ENCODE measurements at places on chromosomes 5 and 9.

DNA sequence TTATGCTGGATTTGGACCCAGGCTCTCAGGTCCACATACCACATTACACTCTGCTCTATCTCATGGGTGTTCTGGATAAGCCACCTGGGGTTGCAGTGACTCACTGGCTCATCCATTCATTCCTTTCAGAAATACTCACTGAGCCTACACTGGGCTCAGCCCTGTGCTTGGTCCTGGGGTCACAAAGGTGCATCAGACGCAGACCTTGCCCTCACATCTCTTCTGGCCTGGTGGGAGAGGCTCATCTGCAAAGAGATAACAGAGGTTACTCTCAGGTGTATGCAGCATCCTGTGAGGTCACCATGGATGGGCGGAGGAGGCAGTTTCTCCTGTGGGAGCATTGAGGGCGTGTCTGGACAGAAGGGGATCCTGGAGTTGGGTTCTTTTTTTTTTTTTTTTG, 12.1 kb downstream of the CDHR2 start:
- no peak for DNase-seq

DNA sequence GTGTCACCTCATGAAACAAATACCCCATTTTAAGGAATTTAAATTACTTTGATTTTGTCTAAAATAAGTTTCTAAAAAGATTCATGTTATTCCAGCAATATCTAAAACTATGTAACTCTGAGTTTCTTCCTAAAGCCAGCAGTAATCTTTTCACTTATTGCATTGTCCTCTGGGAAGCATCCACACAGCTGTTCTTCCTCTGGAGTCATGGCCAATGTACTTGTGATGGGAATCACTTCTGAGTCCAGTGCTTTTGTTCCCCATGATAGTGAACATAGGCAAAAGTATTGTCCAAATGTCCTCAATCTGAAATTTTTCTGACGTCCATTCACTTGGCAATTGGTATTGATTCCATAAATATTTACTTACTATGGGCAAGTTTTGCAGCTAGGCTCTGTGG, 125.0 kb downstream of the STARD4 start:
- DNase-seq: no peak

DNA sequence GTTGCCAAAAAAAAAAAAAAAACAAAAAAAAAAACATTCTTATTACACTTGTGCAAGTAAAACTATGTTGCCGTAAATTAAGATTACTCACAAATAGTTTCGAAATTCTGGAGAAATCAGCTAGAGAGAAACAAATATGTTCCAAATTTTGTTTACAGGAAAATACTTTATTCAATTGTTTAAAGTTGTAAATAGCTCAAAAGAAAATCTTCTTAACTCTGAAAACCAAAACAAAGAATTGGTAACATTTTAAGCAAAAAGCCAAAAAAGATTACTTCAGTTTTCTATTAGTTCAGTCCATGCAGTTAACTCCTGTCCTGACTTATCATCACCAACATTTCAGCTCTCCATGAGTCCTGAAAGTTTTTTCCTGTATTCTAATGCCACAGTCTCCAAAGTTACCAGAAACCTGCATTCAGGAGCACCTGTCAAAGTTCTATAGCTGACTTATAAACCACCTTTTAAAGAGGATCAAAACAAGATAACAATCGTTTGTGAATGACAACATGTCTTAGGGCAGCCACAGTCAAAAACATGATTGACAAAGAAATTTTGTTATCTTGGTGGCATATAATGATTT, 194.1 kb downstream of the RANBP17 start:
- DNase-seq: no peak

GRCh38 chr5:37849641-37850040, 9.8 kb upstream of the GDNF start:
- DNase-seq: no peak

- DNase-seq: no peak
Measured at GRCh38 chr5:10762776-10763500, 1.9 kb upstream of the DAP start.

GRCh38 chr5:76177978-76178377, 94.8 kb downstream of the SV2C start:
- no peak for DNase-seq

- peak; percentile 44 for DNase-seq
Measured at GRCh38 chr5:62779010-62779422, 200.4 kb downstream of the LRRC70 start.

DNA sequence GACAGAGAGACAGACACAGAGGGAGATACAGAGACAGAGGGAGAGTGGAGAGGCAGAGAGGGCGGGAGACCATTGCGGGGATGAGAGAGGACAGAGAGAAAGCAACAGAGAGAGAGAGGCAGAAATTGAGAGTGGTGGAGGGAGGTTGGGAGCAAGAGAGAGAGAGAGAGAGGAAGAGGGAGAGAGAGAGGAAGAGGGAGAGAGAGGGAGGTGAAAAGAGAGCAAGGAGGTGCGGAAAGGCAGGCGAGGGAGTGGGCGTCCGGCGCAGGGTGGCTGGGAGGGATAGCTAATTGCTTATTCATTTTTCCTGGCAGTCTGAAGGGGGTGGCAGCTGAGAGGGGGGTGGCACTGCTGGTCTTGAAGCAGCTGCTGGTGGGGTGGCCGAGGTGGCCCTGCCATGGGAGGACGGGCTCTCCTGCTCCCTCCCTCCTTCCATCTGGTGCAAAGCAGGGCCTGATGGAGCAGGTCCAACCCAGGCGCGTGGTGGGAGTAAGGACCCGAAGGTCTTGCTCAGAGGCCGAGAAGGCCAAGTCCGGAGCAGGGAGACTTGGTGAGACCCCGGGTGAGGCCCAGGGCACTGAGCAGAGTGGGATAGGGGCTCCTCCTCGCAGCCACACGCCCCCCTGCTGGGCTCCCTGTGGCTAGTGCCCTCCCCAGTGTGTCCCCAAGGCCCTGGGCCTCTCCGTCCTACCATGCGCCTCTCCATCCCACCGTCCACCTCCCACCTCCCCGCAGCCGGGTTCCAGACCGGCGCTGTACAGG, 25.3 kb upstream of the RNU6ATAC start:
- peak; percentile 60 for DNase-seq

- DNase-seq: no peak
Measured at GRCh38 chr9:113678119-113678858, 197.8 kb upstream of the ZNF618 start.

- no peak for DNase-seq
Measured at GRCh38 chr9:33950371-33950770, 98.3 kb downstream of the UBAP2 start.

GRCh38 chr5:124812771-124813358, 66.4 kb upstream of the ZNF608 start:
- DNase-seq: no peak
